Activated gamma-delta T cell treated with Interleukin-2 at 50 U/mL for 16 hours (primary cell): ENCODE measurements at places on chromosomes 16 and 17.
A peak's percentile ranks its signal among the peaks of the same experiment; 100 is the strongest.

GRCh38 chr17:21463779-21464407 lies 87.7 kb downstream of the KCNJ12 start:
- DNase-seq: no peak

- DNase-seq: no peak
These were observed 58.3 kb upstream of the DHX40 start for GRCh38 chr17:59506894-59507726.

- peak; percentile 58 for DNase-seq
These were observed at the start of gene IRF8 for GRCh38 chr16:85898521-85899442. IRF8 (plus strand) TSS chr16:85899162; CDS start chr16:85903016, 3,854 bp downstream.

DNA sequence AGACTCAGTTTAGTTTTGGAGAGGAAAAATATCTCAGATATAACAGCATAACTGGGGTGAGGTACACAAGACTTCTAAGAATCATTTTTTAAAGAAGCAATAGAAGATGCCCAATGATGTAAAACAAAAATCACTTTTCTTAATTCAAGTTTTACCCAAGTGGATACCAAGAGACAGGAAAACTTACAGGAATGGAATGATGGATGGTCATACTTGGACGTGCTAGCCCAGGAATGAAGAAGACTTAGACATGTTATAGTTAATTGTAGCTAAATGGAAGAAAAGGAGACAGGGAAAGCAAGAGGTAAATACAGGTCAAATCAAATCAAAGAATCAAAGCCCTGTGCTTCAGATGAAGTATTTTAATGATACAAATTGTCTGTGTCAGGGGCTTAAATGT lies 312.7 kb upstream of the KCNJ16 start:
- DNase-seq: no peak

DNA sequence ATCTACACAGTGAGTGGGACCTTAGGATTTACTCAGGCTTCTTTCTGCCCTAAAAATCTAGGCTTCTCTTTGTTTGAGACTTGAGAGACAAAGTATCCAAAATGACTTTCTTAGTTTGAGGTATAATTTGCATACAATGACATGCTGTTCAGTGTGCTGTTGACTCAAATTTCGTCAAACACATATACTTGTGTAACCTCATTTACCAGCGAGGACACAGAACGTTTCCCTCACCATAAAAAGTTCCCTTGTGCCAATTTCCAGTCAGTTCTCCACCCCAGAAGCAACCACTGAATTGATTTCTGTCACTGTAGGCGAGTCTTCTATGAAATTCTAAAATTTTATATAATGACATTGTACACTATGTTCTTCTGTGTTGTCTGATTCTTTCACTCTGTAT lies 68.0 kb upstream of the MAF start:
- DNase-seq: no peak

DNA sequence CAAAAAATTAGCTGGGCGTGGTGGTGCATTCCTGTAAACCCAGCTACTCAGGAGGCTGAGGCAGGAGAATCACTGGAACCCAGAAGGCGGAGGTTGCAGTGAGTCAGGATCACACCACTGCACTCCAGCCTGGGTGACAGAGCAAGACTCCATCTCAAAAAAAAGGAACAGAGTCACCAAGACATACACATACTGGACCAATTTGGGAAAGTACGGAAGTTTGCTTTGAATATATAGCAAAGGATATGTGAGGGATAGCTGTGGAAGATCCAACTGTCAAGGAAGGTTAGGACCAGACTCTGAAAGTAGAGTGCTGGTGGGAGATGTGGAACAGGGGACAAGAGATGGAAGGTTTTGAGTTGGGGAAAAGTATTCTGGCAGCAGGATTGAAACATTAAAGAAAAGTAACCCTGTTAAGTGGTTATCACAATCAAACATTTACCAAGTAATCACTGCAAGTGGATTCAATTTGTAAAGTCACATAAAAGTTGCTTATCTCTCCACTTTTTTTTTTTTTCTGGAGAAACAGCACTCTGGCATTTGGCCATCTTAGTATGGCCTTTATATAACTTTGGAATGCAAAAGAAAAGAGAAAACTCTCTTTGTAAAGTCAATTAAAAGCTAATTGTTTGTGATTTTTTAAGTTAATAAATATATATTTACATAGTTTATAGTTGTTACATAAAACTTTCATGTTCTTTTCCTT lies 259.4 kb upstream of the TBX2 start:
- DNase-seq: no peak

- DNase-seq: peak; percentile 31
These were observed 1.4 kb downstream of the NT5M start for GRCh38 chr17:17304521-17304985.

- no peak for DNase-seq
These were observed 3.5 kb downstream of the CANT1 start for GRCh38 chr17:79006046-79006445.

DNA sequence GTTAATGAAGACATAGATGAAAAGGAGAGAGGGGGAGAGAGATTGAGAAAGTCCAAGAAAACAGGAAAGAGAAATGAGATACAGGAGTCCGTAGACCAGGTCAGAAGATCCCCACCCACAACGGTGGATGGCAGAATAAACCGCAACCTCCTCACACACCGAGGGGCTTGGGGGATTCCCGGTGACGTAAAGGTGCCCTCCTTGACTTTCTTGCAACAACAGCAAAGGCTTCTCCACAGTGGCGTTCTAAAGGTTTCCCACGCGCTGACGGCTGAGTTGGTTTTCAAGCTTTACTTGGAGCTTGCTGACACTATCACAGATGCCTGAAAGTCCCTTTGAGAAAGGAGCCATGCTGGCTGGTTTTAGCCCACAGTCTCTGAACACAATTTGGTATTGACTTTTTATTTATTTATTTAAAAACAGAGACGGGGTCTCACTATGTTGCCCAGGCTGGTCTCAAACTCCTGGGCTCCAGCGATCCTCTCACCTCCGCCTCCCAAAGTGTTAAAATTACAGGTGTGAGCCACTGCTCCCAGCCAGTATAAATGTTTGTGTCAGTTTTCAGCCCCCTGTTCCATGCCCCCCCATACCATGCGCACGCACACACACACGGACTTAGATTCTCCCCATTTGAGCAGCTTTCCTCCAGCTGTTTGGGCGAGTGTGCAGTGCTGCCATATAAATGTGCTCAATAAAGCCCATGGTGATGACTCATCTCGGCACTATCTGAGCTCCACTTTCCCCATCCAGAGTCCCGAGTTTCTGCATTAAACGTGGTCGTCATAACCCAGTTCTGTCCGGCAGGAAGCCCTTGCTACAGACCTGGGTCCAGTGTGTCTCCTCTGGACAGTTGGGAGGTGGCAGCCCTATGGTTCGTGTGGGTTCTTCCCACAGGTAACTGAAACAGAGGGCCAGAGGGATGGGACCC lies 33.0 kb upstream of the SEC14L1 start:
- peak; percentile 21 for DNase-seq

DNA sequence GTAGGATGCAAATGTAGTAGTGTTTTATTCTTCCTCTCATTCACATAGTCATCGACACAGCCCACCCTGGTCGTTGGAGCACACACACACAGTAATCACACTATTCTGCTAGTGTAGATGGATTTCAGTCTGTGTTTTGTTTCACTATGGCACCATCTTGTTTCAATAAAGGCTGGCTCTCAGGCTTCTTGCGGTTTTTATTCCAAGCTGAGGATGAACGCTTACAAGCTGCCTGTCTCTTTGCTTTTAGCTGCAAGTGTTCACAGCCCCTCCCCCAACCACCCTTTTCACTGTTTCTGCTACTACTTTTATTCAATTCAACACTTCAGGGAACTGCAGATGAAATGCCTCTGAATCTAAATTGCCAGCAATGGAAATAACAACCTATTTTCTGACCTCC lies 140.9 kb upstream of the PMFBP1 start:
- no peak for DNase-seq

- DNase-seq: no peak
These were observed 251.2 kb downstream of the PARN start for GRCh38 chr16:14378689-14379467.

- no peak for DNase-seq
These were observed 43.1 kb upstream of the MYH10 start for GRCh38 chr17:8673612-8674011.

DNA sequence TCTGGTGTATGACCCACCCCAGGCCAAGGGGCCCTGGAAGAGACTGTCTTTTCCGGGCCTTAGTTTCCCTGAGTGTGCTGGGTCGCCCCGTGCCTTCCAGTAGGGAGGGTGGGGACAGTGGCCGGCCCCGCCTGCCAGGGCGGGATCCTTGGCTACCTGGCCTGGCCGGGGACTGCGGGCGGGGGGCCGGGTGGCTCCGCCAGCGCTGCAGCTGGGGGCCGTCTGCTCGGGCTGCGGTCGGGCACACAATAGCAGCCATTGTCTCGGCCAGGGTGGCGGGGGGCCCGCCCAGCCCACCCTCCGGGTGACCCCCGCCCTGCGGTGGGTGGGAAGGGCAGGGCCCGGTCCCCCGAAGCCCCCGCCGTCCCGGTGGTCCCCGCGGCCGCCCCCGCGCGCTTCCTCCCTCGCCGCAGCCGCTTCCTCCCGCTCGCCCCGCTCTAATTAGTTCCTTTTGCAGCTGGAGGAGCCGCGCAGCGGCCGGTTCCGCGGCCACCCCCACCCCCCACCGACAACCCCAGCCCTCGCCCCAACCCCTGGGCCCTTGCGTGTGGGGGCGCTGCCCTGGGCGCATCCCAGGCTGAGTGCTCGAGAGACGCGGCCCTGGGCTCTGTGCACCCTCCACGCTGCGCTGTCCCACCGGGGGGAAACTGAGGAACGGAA lies 11.6 kb downstream of the GLIS2 start:
- DNase-seq: no peak
